T-helper 2 cell (primary cell): ENCODE measurements at places on chromosomes 12 and 14.

- DNase-seq = peak; percentile 43
These were observed 21.8 kb upstream of the KRT78 start for GRCh38 chr12:52870361-52871290.

DNA sequence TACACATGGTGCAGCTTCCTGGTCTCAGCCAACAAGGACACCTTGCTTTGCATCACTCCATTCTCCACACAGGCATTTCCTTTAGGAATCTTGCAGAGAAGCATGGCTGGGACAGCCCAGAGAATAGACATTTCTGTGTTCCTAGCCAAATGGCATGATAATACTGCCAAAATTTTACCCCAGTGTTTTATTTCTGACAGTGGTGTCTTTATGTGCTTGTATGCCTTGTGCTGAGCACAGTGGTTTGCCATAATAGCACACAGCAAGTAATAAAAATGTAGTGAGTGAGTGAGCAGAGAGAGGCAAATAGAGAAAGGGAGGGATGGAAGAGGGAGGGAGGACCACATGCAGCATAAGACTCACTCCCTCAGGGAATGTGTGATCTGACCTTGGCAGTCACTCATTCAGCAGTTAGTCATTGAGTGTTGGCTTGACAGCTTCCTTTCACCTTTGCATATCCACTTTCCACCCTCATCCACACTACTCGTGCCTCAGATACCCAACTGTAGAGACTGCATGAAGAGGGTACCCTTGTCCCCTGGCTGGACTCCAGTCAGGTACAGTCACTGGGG lies 212.8 kb upstream of the CCDC196 start:
- DNase-seq = no peak

GRCh38 chr14:25588751-25589150 lies 538.8 kb upstream of the STXBP6 start:
- no peak for DNase-seq

GRCh38 chr12:93113317-93114006 lies 184.4 kb upstream of the EEA1 start:
- no peak for DNase-seq

GRCh38 chr12:113065126-113066007 lies 8.8 kb downstream of the DTX1 start:
- DNase-seq = no peak

GRCh38 chr12:111458546-111459172 lies 52.9 kb downstream of the SH2B3 start:
- DNase-seq = no peak

GRCh38 chr14:89775151-89775550 lies 179.4 kb downstream of the EFCAB11 start:
- no peak for DNase-seq

DNA sequence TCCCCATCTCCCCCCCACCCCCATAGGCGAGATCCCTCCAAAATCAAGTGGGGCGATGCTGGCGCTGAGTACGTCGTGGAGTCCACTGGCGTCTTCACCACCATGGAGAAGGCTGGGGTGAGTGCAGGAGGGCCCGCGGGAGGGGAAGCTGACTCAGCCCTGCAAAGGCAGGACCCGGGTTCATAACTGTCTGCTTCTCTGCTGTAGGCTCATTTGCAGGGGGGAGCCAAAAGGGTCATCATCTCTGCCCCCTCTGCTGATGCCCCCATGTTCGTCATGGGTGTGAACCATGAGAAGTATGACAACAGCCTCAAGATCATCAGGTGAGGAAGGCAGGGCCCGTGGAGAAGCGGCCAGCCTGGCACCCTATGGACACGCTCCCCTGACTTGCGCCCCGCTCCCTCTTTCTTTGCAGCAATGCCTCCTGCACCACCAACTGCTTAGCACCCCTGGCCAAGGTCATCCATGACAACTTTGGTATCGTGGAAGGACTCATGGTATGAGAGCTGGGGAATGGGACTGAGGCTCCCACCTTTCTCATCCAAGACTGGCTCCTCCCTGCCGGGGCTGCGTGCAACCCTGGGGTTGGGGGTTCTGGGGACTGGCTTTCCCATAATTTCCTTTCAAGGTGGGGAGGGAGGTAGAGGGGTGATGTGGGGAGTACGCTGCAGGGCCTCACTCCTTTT lies 2.7 kb downstream of the GAPDH start:
- no peak for DNase-seq

DNA sequence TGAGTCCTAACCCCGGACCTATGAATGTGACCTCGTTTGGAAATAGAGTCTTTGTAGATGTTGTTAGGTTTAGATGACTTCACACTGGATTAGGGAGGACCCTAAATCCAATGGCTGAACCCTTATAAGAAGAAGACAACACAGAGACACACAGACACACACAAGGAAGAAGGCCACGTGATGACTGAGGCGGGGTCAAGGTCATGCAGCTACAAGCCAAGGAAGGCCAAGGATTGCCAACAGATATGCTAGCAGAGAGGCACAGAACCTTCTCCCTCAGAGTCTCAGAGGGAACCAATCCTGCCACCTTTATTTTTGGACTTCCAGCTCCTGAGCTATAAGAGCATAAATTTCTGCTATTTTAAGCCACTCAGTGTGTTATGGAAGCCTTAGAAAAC lies 31.8 kb downstream of the LTBP2 start:
- DNase-seq = no peak
